Cerebellar nuclear complex (tissue), 1 donor: ENCODE measurements at places on chromosomes 3 and 15.

GRCh38 chr3:7144697-7145308, 283.9 kb downstream of the GRM7 start:
- no peak for DNase-seq

GRCh38 chr3:177452831-177453450, 255.7 kb upstream of the TBL1XR1 start:
- no peak for DNase-seq

DNA sequence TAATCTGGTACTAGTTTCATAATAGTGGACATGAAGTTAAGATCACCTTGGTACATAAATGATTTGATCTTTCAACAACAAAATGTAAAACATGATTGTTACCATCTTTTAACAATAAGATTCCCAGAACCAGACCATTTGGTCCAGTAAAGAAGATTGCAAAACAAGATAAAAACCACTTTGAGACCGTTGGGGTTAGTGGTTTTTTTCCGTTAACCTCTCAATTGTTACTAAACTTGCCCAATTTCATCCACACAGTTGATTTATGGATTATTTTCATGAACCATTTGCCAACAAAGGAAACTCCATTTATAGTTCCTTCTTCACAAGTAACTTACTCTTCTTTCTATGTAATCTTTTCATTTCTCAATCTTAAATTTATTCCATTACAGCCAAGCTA, 53.8 kb downstream of the ATP8B4 start:
- no peak for DNase-seq

DNA sequence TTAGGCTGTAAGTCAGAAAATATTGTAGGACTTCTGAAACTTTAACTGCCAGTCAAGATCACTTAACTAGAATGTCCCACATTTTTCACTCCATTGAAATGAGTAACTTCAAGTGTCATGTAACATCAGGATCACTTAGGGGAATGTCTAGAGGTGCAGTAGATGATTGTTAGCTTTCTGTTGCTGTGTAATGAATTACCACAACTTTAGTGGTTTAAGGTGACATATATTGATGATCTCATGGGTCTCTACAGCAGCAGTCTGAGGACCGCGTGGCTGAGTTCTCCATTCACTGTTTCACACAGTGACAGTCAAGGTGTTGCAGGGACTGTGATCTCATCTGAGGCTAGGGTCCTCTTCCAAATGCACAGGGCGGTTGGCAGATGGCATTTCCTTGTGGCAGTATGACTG, 82.7 kb downstream of the SLC25A26 start:
- DNase-seq, result no peak

- no peak for DNase-seq
Observed at GRCh38 chr3:182233957-182234356, 522.2 kb downstream of the SOX2 start.

DNA sequence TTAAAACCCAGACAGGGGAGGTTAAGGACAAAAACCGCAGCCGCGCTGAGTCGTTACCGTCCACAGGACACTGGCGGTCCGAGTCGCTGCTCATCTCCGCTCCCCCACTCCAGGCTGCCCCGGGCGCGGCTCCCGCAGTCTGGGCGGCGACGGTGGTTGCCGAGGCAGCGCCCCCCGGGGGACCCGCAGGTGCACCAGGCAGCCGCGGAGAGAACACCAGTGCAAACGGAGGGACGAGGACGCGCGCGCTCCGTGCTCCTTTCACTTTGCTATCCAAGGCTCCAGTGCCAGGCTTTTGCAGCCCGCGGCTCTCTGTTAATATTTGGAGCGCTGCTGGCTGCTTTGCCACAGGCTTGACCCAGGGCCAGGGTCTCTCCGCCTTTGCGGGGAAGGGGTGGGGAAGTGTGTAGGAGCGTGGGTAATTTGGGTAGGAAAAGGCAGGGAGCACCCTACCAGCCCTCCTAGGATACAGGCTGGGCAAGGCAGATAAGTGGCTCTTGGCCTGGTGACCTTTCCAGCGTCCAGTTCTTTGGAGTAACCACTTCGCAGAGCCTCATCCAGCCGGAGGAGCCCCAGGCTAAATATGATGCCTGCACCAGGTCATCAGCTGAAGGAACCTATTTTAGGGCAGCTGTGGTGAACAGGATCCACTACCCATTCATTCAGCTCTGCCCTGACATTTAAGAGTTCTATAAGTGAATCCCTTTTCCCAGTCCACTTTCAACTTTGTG, at the start of gene GADL1:
GADL1 (minus strand) TSS at position 141 of the 731 bp plus-strand sequence; CDS start at position 94, 47 bp downstream.
- no peak for DNase-seq
